ENCODE measurements at places on chromosomes 1 and 21. TPM values are rescaled to one million over a fixed set of nuclear protein-coding genes. Genes with fewer than 3 reads are reported as not detected.

Gene OR2AK2
- total RNA-seq: not detected

Gene NID1
- 252 TPM for total RNA-seq

Gene HLX
- total RNA-seq: 8.2 TPM

Gene VWA5B1
- total RNA-seq: 0.69 TPM

Gene THEM4
- 56.4 TPM for total RNA-seq

Gene MUL1
- total RNA-seq: 14.1 TPM

Gene OR2L13
- not detected for total RNA-seq

Gene APOBEC4
- total RNA-seq: not detected

Gene SLAMF7
- not detected for total RNA-seq

Gene ARTN
- 1.3 TPM for total RNA-seq

- H3K27ac ChIP-seq: peak overlapping the region; percentile 96
- DNase-seq: peak; percentile 77
- H3K36me3 ChIP-seq: no peaks in the 10 kb centered on the region
- no peaks in the 10 kb centered on the region for H3K27me3 ChIP-seq
- no peaks in the 10 kb centered on the region for H3K4me1 ChIP-seq
These were observed 1.5 kb upstream of the MXRA8 start for GRCh38 chr1:1359664-1360468.

DNA sequence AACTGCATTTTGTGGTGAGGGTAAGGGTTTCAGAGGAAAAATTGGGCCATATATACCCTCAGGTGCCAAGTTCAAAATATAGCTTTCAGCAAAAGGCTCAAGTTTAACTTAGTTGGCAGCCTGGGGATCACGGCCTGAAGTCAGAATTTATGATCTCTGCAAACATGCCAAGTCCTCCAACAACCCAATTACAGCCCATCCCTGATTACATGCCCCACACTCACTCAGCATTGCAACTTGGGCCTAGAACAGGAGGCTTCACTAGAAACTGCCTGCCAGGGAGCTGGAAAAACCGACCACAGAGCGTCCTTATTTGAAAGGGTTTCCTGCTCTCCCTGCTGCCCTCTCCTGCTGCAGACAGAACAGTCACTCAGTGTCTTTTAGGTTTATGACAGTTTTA, 12.4 kb downstream of the FYB2 start:
- H3K4me3 ChIP-seq: no peak overlapping the region
- H3K36me3 ChIP-seq: no peaks in the 10 kb centered on the region
- DNase-seq: no peak
- no peaks in the 10 kb centered on the region for H3K27me3 ChIP-seq
- no peak overlapping the region for H3K27ac ChIP-seq

GRCh38 chr1:81574408-81574807, 226.3 kb upstream of the ADGRL2 start:
- no peak overlapping the region for H3K27ac ChIP-seq
- H3K4me1 ChIP-seq: no peaks in the 10 kb centered on the region
- no peaks in the 10 kb centered on the region for H3K27me3 ChIP-seq
- DNase-seq: no peak
- no peak overlapping the region for H3K4me3 ChIP-seq

- no peak overlapping the region for H3K4me3 ChIP-seq
- no peaks in the 10 kb centered on the region for H3K36me3 ChIP-seq
- H3K27ac ChIP-seq: no peak overlapping the region
- no peaks in the 10 kb centered on the region for H3K27me3 ChIP-seq
These were observed 6.7 kb downstream of the SLC19A1 start for GRCh38 chr21:45535341-45536081.

GRCh38 chr1:174764191-174764590, 235.6 kb upstream of the CACYBP start:
- no peak for DNase-seq
- no peaks in the 10 kb centered on the region for H3K36me3 ChIP-seq
- H3K27me3 ChIP-seq: no peaks in the 10 kb centered on the region

GRCh38 chr1:16298653-16299052, 53.6 kb downstream of the FBXO42 start:
- no peaks in the 10 kb centered on the region for H3K27me3 ChIP-seq
- H3K4me3 ChIP-seq: no peak overlapping the region
- no peak for DNase-seq
- H3K36me3 ChIP-seq: no peaks in the 10 kb centered on the region

DNA sequence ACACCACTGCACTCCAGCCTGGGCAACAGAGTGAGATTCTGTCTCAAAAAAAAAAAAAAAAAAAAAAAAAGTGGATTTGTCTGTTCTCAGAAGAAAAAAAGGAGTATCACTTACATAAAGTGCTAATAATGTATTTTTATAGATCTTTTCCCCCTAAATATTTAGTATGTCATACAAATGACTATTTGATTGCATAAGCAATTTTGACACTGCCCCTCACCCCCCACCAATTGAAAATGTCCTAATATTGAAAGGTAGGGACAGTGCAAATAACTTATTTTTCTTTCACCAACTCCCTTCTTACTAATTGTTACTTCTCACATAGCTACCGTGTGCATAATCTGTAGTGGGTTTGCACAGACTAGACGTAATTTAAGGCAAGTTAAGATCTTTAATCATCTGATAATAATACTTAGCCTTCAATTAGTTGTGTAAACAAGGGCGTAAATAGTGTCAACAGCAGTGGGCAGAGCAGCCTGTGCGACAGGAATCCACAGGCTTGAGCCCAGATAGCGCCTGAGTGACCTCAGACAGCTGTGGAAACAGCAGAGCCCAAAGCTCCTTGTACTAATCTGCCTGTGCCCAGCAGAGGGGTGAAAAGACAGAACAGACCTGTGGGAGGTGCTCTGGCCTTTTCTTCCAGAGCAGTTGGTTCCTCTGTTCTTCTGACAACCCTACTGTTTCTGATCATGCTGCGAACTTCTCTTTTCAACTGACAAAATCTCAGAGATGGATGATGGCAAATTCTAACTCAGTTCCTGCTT, 4.5 kb upstream of the IER5 start:
- no peak overlapping the region for H3K4me3 ChIP-seq
- H3K27ac ChIP-seq: no peak overlapping the region
- no peaks in the 10 kb centered on the region for H3K27me3 ChIP-seq
- DNase-seq: peak; percentile 69

- DNase-seq: no peak
- no peaks in the 10 kb centered on the region for H3K36me3 ChIP-seq
- H3K27ac ChIP-seq: no peak overlapping the region
These were observed 272.6 kb upstream of the SGIP1 start for GRCh38 chr1:66261364-66261763.

GRCh38 chr1:235408503-235408960, 41.3 kb downstream of the TBCE start:
- no peaks in the 10 kb centered on the region for H3K36me3 ChIP-seq
- DNase-seq: no peak
- H3K27me3 ChIP-seq: no peaks in the 10 kb centered on the region
- H3K4me1 ChIP-seq: no peaks in the 10 kb centered on the region
- H3K4me3 ChIP-seq: no peak overlapping the region

DNA sequence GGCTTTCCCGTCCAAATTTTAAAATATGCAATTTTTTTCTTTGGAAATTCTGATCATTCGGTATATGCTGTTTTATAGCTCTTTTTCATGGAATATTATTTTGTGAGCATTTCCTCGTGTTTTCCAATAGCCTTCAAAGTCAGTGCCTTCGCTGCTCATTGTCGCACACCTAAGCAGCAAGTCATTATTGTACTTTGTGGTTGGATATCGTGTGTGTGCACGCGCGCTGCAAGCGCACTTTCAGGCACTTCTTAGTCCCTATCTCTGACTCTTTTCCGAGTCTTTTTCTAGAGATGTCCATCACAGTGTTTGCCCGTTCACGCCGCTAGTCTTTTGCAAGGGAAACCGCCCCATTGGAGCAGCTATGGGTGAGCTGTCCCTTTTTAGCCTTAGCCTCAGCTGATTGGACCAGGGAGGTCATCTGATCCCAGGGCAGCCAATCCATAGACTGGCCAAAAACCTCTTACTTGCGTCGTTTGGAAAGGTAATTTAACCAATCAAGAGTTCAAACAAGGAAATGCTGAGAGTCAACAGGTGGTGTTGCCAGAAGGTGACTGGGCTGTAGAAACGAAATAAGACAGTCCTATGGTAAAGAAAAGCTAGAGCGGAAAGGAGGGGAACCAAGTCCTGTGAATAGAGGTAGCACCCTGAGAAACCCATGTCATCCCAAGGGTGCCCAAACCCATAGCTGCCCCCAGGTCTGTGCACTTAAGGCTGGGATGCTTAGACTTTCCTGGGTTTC, 710 bp upstream of the HYI start:
- no peaks in the 10 kb centered on the region for H3K36me3 ChIP-seq
- peak; percentile 76 for DNase-seq
- H3K4me3 ChIP-seq: peak overlapping the region; percentile 66

- H3K36me3 ChIP-seq: no peaks in the 10 kb centered on the region
- H3K4me3 ChIP-seq: no peak overlapping the region
- no peaks in the 10 kb centered on the region for H3K27me3 ChIP-seq
- H3K27ac ChIP-seq: no peak overlapping the region
These were observed 258.2 kb upstream of the DUSP10 start for GRCh38 chr1:222000131-222000530.

DNA sequence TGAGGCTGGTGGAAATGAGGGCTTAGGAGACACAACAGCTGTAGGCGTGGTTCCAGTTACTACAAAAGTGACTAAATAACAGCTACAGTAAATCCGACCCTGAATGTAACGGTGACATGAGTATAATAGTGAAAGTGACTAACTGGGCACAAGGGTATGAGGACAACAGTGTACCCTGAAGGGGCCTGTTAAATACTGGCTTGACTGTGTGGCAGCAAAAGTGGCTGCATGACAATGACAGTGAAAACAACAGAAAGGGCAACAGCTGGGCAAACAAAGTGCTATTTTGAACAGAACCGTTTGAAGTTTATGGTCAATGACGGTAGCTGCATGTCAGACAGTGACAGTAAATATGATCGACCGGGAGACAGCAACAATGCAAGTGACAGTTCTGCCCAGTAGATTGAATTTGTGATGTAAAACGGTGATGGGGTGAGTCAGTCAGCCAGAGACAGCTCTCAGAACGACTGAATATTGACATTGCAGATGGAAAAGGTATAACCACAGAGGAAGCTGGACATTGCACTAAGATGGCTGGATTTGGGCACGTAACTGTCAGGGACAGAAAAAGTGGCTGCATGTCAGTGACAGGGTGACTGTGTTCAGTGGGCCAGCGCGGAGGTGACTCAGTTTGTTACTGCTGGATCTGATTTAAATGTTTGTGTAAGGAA, 1.2 kb upstream of the ZBTB40 start:
- no peaks in the 10 kb centered on the region for H3K4me1 ChIP-seq
- no peaks in the 10 kb centered on the region for H3K27me3 ChIP-seq
- no peak overlapping the region for H3K27ac ChIP-seq
- no peaks in the 10 kb centered on the region for H3K36me3 ChIP-seq

DNA sequence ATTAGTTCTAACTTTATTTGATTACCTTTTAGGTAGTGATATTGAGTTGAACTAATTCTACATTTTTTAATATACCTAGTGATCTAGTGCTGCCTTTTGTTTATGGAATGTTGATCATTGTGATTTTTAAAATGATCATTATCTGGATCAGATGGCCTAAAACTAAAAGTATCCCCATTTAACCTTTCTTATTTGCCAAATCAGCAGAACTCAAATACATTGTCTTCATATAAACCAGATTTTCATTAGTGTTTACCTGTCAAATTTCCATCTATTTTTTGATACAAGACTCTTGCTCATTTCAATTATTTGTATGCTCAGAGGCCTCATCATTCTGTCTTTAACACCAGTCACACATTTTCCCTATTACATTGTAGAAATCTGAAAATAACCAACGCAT, 441.2 kb downstream of the PTPRC start:
- H3K4me3 ChIP-seq: no peak overlapping the region
- no peaks in the 10 kb centered on the region for H3K36me3 ChIP-seq
- no peaks in the 10 kb centered on the region for H3K4me1 ChIP-seq
- DNase-seq: no peak
- H3K27me3 ChIP-seq: no peaks in the 10 kb centered on the region

- no peak overlapping the region for H3K27ac ChIP-seq
- no peaks in the 10 kb centered on the region for H3K27me3 ChIP-seq
- DNase-seq: no peak
- H3K4me1 ChIP-seq: no peaks in the 10 kb centered on the region
These were observed 12.6 kb upstream of the LEPR start for GRCh38 chr1:65407877-65408276.

- H3K4me1 ChIP-seq: peaks cover 10% of the 10 kb centered on the region
- DNase-seq: no peak
These were observed 12.5 kb downstream of the C1orf21 start for GRCh38 chr1:184399192-184399847.

DNA sequence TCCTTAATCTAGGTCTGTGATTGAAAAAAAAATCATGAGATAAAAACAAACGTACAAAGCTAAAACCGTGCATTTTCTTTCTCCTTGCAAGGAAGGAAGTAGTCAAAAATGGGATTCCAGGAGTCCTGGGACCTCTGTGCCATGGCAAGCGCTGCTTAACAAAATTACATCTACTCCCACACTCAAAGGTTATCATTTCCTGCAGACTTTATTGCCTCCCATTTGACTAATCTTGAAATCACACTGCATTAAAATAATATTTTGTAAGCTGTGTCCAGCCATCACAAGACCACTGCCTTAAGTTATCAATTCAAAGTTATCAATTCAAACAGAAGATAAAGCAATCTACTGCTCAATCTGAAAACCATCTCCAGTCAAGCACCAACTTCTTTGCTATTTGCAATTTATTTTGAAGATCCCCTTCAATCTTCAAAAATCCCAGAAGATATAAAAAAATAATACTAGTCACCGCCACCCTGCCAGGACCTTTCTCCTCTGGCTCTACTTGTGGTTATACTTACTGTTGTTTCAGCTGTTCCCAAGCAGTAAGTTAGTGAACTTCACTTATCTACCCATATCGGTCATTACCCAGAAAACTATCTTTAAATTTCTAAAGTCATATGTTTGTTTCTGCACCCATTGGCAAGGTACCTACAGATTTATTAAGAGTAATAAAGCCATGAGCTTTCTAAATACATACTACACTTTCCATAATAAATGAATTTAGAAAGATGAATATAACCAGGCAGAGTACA, 38.1 kb upstream of the RAP1GAP start:
- no peaks in the 10 kb centered on the region for H3K27me3 ChIP-seq
- no peak for DNase-seq
- no peak overlapping the region for H3K27ac ChIP-seq
- H3K4me1 ChIP-seq: no peaks in the 10 kb centered on the region
- H3K36me3 ChIP-seq: no peaks in the 10 kb centered on the region

GRCh38 chr1:172220376-172220775, 200.1 kb upstream of the C1orf105 start:
- H3K27ac ChIP-seq: no peak overlapping the region
- no peaks in the 10 kb centered on the region for H3K4me1 ChIP-seq
- H3K36me3 ChIP-seq: no peaks in the 10 kb centered on the region
- DNase-seq: no peak

GRCh38 chr1:22257290-22258275, 114.7 kb upstream of the WNT4 start:
- H3K4me3 ChIP-seq: no peak overlapping the region
- DNase-seq: no peak
- H3K27ac ChIP-seq: no peak overlapping the region
- no peaks in the 10 kb centered on the region for H3K27me3 ChIP-seq
- H3K4me1 ChIP-seq: no peaks in the 10 kb centered on the region

GRCh38 chr1:213772128-213773063, 215.4 kb upstream of the PROX1 start:
- no peaks in the 10 kb centered on the region for H3K27me3 ChIP-seq
- no peak overlapping the region for H3K4me3 ChIP-seq
- no peak for DNase-seq
- H3K36me3 ChIP-seq: no peaks in the 10 kb centered on the region
- H3K4me1 ChIP-seq: no peaks in the 10 kb centered on the region
- H3K27ac ChIP-seq: no peak overlapping the region

- H3K4me3 ChIP-seq: no peak overlapping the region
- H3K36me3 ChIP-seq: no peaks in the 10 kb centered on the region
- H3K27ac ChIP-seq: no peak overlapping the region
- no peaks in the 10 kb centered on the region for H3K4me1 ChIP-seq
- H3K27me3 ChIP-seq: no peaks in the 10 kb centered on the region
These were observed 543.6 kb upstream of the B3GALT2 start for GRCh38 chr1:193730017-193730416.

- H3K4me3 ChIP-seq: no peak overlapping the region
- no peaks in the 10 kb centered on the region for H3K36me3 ChIP-seq
- H3K4me1 ChIP-seq: no peaks in the 10 kb centered on the region
These were observed 42.4 kb downstream of the SLC66A1 start for GRCh38 chr1:19354531-19354981.

Data from uterus (tissue), 4 donors.